ENCODE measurements at places on chromosomes 5 and 9. TPM values are rescaled to one million over a fixed set of nuclear protein-coding genes. Genes with fewer than 3 reads are reported as not detected.

DNA sequence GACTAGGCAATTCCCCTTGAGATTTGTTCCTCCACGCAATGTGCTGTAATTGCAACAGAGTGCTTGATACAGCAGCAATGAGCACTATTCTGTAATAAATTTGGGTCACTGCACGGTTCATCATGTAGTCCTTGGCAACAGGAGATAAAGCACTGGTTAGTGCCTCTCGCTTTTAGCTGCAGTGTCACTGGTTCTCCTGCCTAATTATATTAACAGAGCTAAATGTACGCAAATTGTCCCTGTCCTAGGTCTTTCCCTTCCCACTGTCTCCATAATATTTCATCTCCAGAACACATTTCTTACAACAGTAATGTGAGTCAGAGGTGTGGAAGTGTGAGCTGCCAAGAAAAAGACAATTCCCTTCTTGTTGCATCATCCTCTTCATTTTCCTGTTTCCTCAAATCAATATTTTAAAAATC is 553.1 kb downstream of the ZNF608 start:
- H3K36me3 ChIP-seq: no peaks in the 10 kb centered on the region
- H3K27me3 ChIP-seq: no peaks in the 10 kb centered on the region

DNA sequence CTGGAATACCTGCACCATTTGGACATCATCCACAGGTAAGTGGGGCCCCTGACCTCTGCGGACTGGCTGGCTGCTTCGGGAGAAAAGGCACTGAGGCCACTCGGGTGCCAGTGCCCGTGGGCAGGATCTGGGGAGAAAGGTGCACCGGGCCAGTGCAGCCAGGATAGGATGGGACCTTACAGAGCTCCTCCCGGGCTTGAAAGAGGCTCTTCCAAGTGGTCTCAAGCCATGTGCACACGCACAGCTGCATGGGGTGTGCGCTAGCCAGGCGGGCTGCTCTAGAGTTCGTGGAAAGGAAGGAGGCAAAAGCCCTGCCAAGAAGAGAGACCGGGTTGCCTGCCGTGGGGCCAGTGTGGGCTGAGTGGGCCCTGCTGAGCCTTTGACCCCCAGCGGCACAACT is 13.4 kb downstream of the STKLD1 start:
- no peak for DNase-seq
- H3K4me1 ChIP-seq: no peaks in the 10 kb centered on the region
- no peak overlapping the region for H3K4me3 ChIP-seq
- H3K27ac ChIP-seq: no peak overlapping the region
- H3K27me3 ChIP-seq: peaks cover 8% of the 10 kb centered on the region

- DNase-seq: peak; percentile 58
- H3K27ac ChIP-seq: peak overlapping the region; percentile 40
- H3K4me1 ChIP-seq: peaks cover 37% of the 10 kb centered on the region
- H3K4me3 ChIP-seq: peak overlapping the region; percentile 73
- H3K36me3 ChIP-seq: no peaks in the 10 kb centered on the region
- H3K27me3 ChIP-seq: peaks cover 38% of the 10 kb centered on the region
Observed at GRCh38 chr5:178114325-178115135, 1.2 kb downstream of the N4BP3 start.

- no peak overlapping the region for H3K27ac ChIP-seq
- H3K4me3 ChIP-seq: no peak overlapping the region
- no peaks in the 10 kb centered on the region for H3K4me1 ChIP-seq
- no peaks in the 10 kb centered on the region for H3K36me3 ChIP-seq
- DNase-seq: no peak
- H3K27me3 ChIP-seq: peaks cover 74% of the 10 kb centered on the region
Observed at GRCh38 chr5:169574134-169574646, 9.4 kb upstream of the SPDL1 start.

GRCh38 chr5:110716247-110717245 is 9.9 kb downstream of the TMEM232 start:
- no peak overlapping the region for H3K27ac ChIP-seq
- H3K27me3 ChIP-seq: peaks cover 13% of the 10 kb centered on the region
- no peaks in the 10 kb centered on the region for H3K36me3 ChIP-seq
- no peaks in the 10 kb centered on the region for H3K4me1 ChIP-seq
- no peak for DNase-seq

- H3K27me3 ChIP-seq: peaks cover 9% of the 10 kb centered on the region
- no peak for DNase-seq
- no peak overlapping the region for H3K4me3 ChIP-seq
- no peaks in the 10 kb centered on the region for H3K36me3 ChIP-seq
Observed at GRCh38 chr9:69293156-69293555, 31.9 kb upstream of the ENTREP1 start.

DNA sequence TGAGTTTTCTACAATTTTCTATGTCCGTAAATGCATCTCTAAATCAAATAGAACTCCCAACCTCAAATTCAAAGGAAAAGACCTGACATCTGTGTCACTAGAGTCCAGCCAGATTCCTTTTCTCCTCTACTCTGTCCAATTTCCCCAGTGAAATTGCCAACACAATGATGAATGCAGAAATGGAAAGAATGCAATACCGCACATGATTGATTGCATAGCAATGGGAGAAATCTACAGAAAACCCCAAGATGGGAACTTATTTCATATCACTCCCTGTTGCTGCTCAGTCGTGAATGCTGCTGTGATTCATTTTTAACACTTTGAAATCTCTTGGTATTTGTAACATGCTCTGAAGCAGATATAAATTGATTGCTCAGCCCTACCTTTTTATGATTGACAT is 355.1 kb upstream of the TUSC1 start:
- H3K4me1 ChIP-seq: no peaks in the 10 kb centered on the region
- no peaks in the 10 kb centered on the region for H3K27me3 ChIP-seq
- no peak overlapping the region for H3K4me3 ChIP-seq
- DNase-seq: no peak
- H3K36me3 ChIP-seq: no peaks in the 10 kb centered on the region

- H3K27ac ChIP-seq: no peak overlapping the region
- no peak for DNase-seq
- H3K27me3 ChIP-seq: no peaks in the 10 kb centered on the region
- peaks cover 33% of the 10 kb centered on the region for H3K36me3 ChIP-seq
Observed at GRCh38 chr9:125325826-125326225, 64.2 kb downstream of the GAPVD1 start.

GRCh38 chr9:92619601-92620300 is 50.2 kb downstream of the IPPK start:
- peak; percentile 34 for DNase-seq
- H3K4me3 ChIP-seq: no peak overlapping the region
- no peaks in the 10 kb centered on the region for H3K27me3 ChIP-seq
- H3K27ac ChIP-seq: no peak overlapping the region

- DNase-seq: no peak
- H3K36me3 ChIP-seq: no peaks in the 10 kb centered on the region
- no peak overlapping the region for H3K4me3 ChIP-seq
- H3K4me1 ChIP-seq: no peaks in the 10 kb centered on the region
- no peaks in the 10 kb centered on the region for H3K27me3 ChIP-seq
Observed at GRCh38 chr5:153537207-153537606, 46.7 kb downstream of the GRIA1 start.

- DNase-seq: no peak
- H3K27ac ChIP-seq: no peak overlapping the region
- H3K4me3 ChIP-seq: no peak overlapping the region
- no peaks in the 10 kb centered on the region for H3K36me3 ChIP-seq
Observed at GRCh38 chr9:31807574-31808256, 576.7 kb upstream of the ACO1 start.

DNA sequence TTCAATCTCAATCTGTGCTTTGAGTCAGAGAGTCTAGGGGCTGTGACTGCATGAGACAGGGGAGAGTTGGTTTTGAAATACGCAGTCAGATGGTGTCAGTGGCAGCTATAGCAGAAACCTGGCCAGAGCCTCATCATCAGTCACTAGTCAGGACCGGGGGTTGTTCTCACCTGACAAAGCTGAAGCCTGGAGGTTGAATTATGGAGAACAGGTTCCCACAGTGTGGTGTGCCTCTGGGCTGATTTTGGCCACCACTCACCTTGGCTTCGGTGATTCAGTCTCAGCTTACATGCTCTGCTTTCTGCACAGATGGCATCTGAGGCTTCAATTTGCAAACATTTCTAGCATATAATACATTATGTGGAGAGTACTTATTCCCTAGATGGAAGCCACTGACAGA is 387.3 kb downstream of the YTHDC2 start:
- no peaks in the 10 kb centered on the region for H3K27me3 ChIP-seq
- no peaks in the 10 kb centered on the region for H3K4me1 ChIP-seq
- no peak overlapping the region for H3K4me3 ChIP-seq
- no peaks in the 10 kb centered on the region for H3K36me3 ChIP-seq
- no peak for DNase-seq

DNA sequence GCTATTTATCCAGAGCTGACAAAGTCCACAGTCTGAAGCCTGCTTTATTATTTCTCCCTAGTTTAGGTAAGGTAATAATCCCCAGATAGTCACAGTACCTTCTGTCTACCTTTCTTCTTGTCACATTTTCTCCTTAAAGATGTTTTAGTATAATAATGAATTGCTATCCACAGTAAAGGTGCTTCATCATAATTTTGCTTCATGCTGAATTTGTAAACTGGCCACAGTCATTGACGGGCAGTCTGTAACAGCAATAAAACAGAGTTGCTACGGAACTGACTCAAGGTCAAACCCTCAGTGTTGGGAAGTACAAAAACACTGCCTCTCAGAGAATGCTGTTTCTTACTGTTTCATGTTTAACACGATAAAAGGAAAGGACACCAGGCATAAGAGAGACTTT is 195.7 kb downstream of the ZNF608 start:
- no peak overlapping the region for H3K27ac ChIP-seq
- H3K4me3 ChIP-seq: no peak overlapping the region
- no peak for DNase-seq
- H3K4me1 ChIP-seq: no peaks in the 10 kb centered on the region

- no peaks in the 10 kb centered on the region for H3K4me1 ChIP-seq
- H3K36me3 ChIP-seq: no peaks in the 10 kb centered on the region
- no peak overlapping the region for H3K27ac ChIP-seq
Observed at GRCh38 chr5:12825163-12825562, 920.9 kb upstream of the CTNND2 start.

DNA sequence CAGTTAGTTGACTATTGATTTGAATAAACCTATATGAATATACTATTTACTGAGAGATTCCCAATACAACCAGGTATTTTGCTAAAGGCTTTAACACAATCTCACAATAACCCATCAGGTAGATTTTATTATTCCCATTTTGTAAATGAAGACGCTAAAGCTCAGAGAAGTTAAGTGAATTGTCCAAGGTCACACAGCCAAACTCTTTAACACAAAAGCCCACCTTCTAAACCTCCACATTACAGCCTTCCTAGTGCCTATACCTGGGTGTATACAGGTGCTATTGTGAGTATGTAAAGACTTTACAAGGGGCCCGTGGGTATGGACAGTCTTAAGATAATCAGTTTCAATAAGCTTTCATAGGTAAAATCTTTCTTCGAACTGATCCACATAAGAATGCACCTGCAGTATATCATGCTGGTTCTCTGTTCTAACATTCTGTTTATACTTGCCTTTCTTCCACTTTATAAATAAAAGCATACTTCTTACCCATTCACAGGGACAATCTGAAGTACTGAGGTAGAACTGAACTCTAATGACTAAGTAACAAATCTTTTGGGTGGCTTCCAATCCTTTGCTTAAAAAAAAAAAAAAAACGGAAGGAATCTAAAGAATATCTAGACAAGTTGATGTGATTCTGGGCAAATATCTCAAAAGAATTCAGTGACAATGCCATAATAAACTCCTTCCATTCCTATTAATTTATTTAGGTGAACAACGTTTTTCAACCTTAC is 59.1 kb downstream of the PJA2 start:
- H3K36me3 ChIP-seq: peaks cover 20% of the 10 kb centered on the region
- H3K27ac ChIP-seq: no peak overlapping the region
- H3K4me3 ChIP-seq: no peak overlapping the region
- DNase-seq: no peak

DNA sequence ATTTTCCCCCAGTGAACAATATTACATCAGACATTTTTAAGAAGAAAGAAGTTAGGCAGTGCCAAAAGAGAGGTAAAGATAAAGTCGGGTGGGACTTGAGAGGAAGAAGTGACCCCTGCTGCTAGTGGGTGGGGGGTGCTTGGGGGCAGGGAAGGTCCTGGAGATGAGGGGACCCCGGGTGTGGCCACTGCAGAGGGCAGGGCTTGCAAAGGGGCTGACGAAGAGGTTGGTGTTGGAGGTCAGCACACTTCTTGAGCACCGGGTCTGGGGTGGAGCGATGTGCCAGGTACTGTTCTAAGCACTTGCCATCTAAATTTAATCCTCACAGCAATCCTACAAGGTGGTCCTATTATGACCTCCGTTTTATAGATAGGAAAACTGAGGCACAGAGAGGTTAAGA is 62.0 kb downstream of the AMBP start:
- no peak overlapping the region for H3K27ac ChIP-seq
- no peak overlapping the region for H3K4me3 ChIP-seq
- H3K27me3 ChIP-seq: peaks cover 3% of the 10 kb centered on the region

DNA sequence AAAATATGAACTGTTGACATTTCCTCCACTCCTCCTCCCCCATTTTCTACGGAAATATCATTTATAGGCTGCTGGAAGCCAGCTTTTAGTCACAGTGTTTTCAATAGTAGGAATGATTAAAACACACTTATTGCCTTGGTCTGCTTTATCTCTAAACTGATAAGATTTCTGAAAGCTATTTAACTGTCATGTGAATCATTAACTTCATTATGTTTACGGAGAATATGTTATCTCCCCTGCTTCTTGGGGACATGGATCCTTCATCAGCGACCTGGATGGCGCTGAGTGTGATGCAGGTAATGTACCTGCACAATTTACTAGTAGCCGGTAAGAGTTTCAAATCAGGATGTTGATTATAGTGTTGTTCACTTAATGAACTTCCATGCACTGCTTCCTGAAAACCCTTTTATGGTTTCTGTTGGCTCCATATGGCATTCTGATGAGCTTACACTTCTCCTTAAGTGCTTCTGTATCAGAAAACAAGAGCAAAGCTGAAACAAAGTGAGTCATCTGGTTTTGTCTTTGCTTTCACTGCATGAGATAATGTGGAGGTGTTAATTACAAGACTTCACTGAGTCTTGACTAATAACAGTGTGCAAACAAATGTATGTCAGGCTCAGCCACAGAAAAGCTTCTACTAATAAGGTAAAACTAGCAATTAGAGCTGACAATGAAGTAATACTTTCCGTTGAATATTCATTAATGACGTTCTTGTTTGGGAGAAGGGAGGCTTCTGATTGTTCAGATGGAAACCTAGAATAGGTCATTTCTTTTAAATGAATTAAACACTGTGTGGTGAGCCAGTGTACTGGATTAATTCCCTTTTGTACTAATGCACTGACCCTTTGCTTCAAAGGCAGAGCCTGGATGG is 162.4 kb upstream of the ZNF608 start:
- H3K27ac ChIP-seq: no peak overlapping the region
- H3K4me1 ChIP-seq: no peaks in the 10 kb centered on the region
- no peaks in the 10 kb centered on the region for H3K27me3 ChIP-seq
- no peak for DNase-seq

- H3K4me3 ChIP-seq: peak overlapping the region; percentile 1
- peaks cover 58% of the 10 kb centered on the region for H3K27me3 ChIP-seq
- DNase-seq: peak; percentile 91
- H3K27ac ChIP-seq: peak overlapping the region; percentile 79
- peaks cover 19% of the 10 kb centered on the region for H3K36me3 ChIP-seq
Observed at GRCh38 chr5:159412284-159413046, 82.2 kb upstream of the IL12B start.

MLANA gene
- total RNA-seq: not detected

NOXA1 gene
- total RNA-seq: 0.30 TPM

IL9 gene
- not detected for total RNA-seq

EIF4E1B gene
- not detected for total RNA-seq

OR13D1 gene
- total RNA-seq: not detected

PCDHGA8 gene
- total RNA-seq: not detected

SH2D3C gene
- 75.2 TPM for total RNA-seq

BTNL8 gene
- 1.7 TPM for total RNA-seq

SLC36A3 gene
- total RNA-seq: not detected

PSAT1 gene
- 118 TPM for total RNA-seq

CYLC2 gene
- total RNA-seq: not detected

SLC25A48 gene
- total RNA-seq: not detected
